Erythroblast (primary cell): ENCODE measurements at places on chromosomes 13 and 19.
A peak's percentile ranks its signal among the peaks of the same experiment; 100 is the strongest.

- no peak for DNase-seq
Measured at GRCh38 chr19:32220951-32221350, 124.5 kb upstream of the ZNF507 start.

GRCh38 chr19:13169769-13170168 lies 19.6 kb downstream of the IER2 start:
- no peak for DNase-seq

- no peak for DNase-seq
Measured at GRCh38 chr19:50797781-50798658, 7.8 kb downstream of the ACP4 start.

DNA sequence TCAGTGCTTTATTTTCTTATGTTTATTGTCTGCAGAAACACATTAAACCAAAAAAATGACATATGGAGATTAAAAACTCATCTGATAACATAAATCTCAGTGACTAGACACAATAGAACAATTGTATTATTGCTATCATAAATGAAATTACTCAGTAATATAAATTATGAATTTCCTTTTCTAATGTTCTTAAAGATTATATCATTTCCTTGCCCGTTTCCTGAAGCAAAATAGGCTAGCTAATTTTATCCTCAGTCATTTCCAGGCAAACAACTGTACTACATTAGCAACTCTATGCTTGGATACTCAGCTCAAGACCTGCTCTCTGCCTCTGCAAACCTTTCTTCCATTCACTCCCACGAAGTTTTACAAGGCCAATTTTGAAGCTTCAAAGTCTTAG lies 61.2 kb downstream of the RFC3 start:
- no peak for DNase-seq

DNA sequence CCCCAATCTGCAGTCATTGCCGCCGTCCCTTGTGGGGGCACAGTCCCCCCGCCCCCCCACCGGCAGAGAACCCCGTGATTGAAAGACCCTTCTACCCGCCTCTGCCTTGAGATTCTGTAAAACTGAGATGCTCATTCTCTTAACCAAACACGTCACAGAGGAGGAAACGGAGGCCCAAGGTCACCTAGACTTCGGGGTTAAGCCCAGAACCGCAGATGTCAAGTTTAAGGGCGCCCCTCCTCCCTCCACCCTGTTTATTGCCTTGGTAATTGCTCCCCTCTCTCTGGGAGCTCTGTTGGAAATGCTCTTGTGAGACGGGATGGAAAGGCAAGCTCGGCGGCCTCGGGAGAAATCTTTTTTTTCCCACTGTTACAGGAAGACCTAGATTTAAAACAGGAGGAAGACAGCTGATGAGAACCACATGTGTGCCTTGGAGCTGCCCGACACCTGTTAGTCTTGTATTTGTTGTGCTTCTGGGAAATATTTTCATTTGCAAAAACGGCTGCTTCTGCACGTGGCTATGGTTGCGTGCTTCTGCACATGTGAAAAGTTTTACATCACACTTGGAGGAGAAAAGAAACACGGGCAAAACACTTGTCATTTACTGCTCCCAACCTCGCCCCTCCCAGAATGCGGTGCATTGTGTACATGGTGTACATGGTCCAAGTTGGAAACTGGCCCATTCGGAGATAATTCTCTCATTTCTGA lies 1.1 kb upstream of the MED26 start:
- DNase-seq = peak; percentile 47

- DNase-seq = no peak
Measured at GRCh38 chr19:30842926-30843325, 470.7 kb downstream of the ZNF536 start.

GRCh38 chr13:92640936-92641335 lies 585.7 kb upstream of the GPC6 start:
- no peak for DNase-seq

GRCh38 chr13:23516702-23517101 lies 53.5 kb upstream of the TNFRSF19 start:
- no peak for DNase-seq

DNA sequence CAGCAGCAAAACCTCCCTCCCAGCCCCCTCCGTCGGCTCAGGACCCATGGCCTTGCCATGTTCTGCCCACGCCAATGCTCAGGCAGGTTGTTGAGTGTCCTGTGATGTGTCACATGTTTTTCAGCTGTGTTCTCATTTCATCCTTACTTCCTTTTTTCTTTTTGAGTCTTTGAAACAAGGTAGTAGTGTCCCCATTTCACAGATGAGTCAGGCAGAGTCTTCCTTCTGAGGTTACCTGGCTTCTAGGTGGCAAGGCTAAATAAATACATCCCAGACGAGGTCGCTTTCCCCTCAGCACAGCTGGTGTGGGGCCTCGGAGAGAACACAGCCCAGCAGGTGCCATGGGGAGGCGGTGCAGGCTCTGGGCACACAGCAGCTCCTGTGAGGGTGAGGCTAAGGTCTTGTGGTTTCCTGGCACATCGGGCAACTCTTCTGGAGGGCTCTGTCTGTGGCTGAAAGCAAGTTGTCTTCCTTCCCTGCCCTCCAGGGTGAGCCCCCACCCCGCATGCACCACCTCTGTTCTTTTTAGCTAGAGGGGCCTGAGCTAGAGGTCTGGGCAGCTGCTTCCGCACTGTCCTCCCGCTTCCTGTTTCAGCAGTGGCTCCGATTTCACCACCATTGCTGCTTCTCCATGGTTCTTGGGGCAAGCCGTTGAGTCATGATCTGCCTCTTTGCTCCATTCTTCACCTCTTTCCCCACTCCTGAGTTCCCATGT lies 15.1 kb downstream of the PRAM1 start:
- DNase-seq = no peak

DNA sequence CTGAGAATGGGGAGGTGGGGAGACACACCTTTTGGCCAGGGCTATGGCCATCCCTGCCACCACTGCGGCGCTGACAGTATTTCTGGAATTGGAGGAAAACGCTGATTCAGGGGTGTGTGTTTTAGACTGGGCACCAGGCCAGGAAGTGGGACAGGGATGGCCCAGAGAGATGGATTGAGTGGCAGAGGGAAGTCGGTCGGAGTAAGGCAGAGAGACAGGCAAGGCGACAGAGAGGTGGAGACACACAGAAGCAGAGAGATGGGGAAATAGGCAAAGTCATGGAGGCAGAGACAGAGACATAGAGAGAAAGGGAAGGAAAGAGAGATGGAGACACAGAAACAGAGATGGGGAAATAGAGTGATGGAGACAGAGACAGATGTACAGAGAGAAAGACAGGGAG lies 4.1 kb upstream of the C19orf81 start:
- no peak for DNase-seq

DNA sequence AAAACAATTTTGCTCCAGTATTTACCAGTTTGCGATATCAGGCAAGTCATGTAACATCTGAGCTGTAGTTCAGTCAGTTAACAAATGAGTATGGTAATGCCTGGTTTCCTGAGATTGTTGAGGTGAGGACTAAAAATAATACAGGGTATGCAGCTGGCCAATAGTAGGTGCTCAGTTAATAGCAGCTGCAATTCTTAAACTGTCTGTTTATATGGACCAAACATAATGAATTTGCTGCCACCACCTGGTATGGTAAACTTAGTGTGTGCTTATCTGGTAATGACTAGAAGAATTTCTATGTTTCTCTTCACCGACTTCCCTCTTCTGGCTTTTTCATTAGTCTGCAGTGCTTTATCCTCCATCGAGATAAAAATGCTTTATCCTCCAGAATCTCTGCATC lies 9.1 kb downstream of the ZMYM2 start:
- peak; percentile 19 for DNase-seq

DNA sequence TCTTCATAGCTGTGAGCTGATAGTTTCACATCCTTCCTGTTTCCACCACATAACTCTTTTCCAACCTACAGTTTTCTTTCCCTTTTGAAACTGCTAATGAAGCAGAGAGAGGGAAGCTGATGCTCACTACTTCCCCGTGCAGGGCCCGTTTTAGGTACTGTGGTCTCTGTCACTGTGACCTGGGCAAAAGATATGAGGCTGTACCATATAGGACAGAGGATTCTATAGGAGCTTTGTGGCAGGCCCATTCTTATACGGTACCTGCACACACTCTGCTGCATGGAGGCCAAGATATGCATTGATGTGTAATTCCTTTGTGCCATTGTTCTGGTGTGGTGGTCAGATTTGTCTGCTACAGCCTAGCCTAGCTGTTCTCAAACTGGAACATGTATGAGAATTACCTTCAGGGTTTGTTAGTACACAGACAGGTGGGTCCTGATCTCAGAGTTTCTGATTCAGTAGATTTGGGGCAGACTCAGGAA lies 577.3 kb downstream of the LMO7 start:
- DNase-seq = no peak

GRCh38 chr13:99307247-99307646 lies at the start of gene GPR183:
Gene GPR183, minus strand, starts transcription at chr13:99307399. Its CDS starts 11,254 bp downstream, at chr13:99296145.
- peak; percentile 53 for DNase-seq

- DNase-seq = no peak
Measured at GRCh38 chr13:39656325-39656677, 839 bp downstream of the COG6 start.

- DNase-seq = no peak
Measured at GRCh38 chr13:51015973-51016372, 95.1 kb downstream of the C13orf42 start.

DNA sequence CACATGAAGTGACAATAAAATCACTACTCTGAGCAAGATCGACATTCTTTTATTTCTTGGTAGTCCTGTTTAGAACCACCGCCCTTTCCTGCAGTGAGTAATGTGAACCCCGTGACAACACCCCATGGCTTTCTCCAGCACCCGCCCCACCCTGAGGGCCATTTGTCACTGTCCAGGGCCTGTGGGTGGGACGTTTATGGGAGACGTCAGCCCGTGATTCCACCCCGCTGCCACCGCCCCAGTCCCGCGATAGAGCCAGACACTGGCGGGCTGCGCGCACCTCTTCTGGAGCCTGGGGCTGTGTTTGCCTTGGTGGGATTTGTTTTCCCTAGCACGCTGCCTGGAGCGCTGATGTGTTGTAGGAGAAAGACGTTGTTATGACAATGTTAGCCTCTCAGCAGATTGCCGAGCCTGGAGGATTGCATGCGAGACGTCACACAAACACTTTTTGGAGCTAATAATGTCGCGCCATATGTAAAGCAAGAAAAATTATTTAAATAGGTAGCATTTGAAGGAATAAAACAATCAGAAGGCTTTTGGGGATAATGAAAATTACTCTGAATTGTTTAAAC lies 263.7 kb downstream of the TEX29 start:
- DNase-seq = no peak

DNA sequence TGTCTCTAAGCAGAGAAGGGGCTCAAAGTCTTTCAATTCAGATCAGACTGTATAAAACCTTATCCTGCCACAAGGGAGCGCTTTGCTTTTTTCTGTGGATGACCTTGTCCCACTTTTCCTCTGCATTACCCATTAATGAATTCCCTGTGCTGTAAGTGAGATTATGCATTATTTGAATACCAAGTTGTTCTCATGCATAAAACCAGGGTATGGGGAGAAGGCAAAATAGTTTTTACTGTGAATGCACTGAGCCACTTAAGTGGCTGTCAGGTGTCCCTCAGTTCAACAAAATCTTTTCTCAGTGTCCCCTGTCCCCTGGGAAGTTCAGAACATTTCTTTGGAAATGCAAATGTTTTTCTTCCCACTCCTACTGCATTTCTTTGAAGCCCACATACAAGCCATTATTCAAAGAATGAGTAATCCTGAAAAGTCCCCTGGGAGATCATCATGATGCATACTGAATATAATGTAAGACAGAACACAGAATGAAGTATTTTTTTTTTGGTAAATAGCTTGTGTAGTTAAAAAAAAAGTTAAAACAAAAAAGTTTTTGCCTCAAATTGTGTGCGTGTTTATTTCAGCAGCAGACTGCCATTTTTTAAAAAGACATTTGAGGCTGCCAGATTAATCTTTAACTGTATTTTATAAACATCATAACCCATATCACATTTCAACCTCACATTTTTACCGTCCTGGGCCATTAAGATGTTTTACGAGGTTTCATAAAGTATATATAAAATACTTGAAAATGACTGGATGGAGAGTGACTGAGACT lies 506.7 kb upstream of the PCDH9 start:
- DNase-seq = peak; percentile 3

DNA sequence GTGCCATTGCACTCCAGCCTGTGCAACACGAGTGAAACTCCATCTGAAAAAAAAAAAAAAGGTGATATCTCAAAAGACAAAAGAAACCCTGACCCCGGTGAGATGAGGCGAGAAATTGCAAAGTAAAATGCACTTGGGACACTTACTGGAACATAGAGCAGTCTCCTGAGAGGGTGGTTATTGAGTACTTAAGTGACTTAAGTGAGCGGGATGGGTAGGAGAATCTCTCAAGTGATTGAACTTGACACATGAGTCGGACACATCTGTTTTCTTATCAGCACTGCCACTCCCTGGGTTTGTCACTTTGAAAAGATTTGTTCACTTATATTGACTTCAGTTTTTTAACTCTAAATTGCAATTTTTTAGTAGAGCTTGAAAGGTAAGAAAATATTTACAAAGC lies 2.8 kb downstream of the ZNF429 start:
- DNase-seq = no peak

DNA sequence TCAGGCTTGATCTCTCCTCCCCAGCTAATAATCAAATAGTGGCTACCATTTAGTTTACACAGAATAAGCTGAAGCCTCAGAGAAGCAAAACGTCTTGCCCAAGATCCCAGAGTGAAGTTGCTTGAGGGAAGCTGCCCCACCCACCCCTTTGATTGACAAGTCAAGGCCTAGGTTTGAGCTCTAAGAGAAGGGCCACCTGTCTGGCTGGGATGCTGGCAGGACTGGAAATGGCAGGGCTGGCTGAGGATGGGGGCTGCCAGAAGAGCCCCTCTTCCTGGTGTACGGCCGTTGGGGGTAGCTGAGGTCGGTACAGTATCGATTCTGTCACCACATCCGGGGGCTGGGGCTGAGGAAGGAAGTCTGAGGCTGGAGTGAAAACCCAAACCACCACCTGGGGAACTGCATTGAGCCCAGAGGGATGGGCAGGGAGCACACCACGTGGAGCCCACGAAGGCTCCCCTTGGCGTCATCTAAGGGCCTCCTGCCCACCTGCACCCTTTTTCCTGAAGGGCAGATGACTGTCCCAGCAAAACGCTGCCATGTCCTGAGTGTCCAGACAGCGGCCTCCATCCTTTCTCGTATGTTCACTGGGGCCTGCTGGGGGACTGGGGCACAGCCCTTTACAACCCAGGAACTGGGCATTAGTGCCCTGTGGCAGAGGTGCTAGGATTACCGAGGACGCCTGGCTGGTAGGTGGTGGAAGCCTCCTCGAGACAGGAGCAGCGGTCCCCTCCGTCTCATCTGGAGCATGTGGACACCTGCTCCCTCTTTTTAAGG lies 1.4 kb upstream of the PRKD2 start:
- no peak for DNase-seq

- no peak for DNase-seq
Measured at GRCh38 chr19:49560358-49560900, 19.9 kb downstream of the NOSIP start.
